Upper lobe of left lung (tissue), 6 donors: ENCODE measurements at places on chromosomes 2 and 18.

DNA sequence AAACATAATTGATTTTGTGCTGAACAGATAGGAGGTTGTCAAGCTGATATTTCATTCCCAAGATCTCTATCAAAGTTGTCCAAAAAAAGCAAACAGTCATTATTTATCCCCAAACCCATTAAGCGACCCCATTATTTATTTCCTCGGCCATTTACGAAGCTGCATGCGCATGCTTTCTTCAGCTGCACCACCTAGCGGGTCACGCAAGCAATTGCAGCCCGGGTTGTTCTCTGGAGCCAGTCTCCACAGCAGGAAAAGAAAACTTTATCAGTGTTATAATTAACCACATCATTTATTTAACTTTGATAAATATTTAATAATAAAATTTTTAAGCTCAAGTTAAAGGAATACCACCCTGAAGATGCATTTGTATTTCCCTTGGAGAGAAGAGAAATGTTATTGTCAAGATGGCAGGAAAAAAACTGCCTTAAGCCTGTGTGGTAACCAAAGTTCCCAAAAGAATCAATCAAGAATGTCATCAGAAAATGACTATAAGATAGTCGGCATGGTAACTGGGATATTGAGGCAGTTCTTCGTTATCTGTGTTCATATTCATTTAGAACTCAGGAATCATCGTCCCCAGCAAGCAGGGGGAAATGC is 304.7 kb downstream of the FBXO15 start:
- DNase-seq = no peak

GRCh38 chr2:21333684-21334083 is 209.9 kb downstream of the TDRD15 start:
- no peak for DNase-seq

DNA sequence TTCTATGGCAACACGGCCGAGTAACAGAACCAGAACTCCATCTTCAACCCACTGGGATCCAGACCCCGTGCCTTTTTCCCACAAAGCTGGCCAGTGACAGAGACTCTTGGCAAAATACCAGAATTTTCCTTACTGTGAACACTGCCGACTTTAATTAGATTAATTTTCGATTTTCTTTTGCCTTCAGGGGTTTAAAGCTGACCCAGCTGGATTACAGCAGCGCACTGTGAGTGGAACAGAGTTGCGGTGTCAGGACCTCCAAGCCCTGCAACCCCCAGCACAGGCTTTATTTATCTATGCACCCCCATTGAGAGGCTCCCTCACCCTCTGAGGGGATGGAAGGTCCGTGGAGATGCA is 36.4 kb downstream of the CTIF start:
- no peak for DNase-seq

DNA sequence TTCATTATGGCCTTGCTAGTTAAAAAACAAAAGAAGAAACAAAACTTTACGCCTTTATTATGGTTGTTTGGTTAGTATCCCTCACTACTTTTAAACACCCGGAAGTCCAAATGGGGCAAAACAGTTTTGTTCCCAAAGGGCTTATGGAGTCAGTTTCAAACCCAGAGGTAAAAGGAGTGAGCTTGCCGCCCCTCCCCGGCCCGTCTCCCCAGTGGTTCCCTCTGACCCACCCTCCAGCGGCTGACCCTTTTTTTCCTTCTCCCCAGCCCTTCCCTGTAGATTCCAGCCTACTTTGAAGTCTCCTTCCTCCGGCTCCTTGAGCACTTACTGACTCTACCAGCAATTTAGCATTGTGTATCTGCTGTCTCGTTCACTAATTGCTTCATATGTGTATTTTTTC is 209.2 kb downstream of the ICOS start:
- no peak for DNase-seq

- DNase-seq = no peak
Measured at GRCh38 chr2:235223011-235223410, 270.8 kb upstream of the AGAP1 start.
